ENCODE measurements at places on chromosomes 4 and X. TPM values are rescaled to one million over a fixed set of nuclear protein-coding genes. Genes with fewer than 3 reads are reported as not detected.

The KCND1 gene
- 0.19 TPM for total RNA-seq

The SSX2B gene
- total RNA-seq: not detected

The SLC16A2 gene
- 0.85 TPM for total RNA-seq

The MAGEA10 gene
- total RNA-seq: not detected

The FGFBP2 gene
- total RNA-seq: 16.4 TPM

The GYPB gene
- total RNA-seq: 4.6 TPM

The CT83 gene
- not detected for total RNA-seq

The STS gene
- 5.8 TPM for total RNA-seq

The SRPX2 gene
- total RNA-seq: 1.6 TPM

The ZNF674 gene
- 3.8 TPM for total RNA-seq

The ZDHHC15 gene
- total RNA-seq: 0.90 TPM

GRCh38 chr4:71545168-71545567 is 206.3 kb downstream of the SLC4A4 start:
- DNase-seq: no peak

- no peak for DNase-seq
Measured at GRCh38 chrX:151754047-151754429, 19.5 kb downstream of the CNGA2 start.

DNA sequence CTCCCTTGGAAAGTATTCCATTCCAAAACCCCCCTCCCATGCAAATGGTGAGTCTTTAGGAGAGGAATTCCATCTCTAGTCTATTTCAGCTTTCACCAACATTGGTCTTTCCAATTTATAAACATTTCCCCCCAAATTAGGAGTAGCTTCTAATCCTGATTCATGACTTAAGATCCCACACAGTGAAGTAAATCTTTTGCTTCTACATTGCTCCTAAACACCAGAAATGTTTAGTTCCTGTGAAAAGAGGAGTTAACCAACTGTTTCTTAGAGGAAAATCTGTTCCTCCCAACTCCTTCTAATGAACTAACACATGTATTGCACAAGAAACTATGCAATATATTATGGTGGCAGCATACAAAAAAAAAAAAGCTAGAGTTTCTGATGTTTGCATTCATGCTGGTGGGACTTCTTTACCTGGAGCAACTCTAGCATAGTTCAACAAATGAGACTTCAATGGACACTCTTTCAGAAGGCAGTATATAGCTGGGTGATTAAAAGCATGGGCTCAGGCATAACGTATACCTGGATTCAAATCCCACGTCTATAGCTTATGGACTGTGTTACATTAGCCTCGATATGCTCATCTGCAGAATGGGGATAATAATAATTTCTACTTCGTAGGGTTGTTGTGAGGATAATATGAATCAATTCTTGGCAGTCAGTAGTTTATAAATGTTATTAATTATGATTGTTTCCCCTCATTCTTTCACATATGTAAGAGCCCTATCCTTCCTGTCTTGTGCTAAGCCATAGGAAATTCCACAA is 131.6 kb upstream of the TMEM164 start:
- DNase-seq: no peak

- no peak for DNase-seq
Measured at GRCh38 chr4:138659812-138660316, 355.7 kb upstream of the NOCT start.

DNA sequence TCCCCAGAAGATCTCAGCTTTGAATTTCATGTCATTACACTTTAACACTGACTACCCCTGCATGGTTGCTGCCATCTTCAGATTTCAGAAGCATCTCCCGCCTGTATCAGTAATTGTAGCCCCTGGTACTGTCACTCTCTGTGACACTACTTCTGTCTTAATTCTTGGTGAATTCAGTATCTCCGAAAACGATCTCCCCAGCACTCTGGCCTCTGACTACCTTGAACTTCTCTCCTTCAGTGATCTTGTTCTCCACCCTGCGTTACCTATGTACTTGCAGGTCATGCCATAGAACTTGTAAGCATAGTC is 53.8 kb upstream of the ABCG2 start:
- DNase-seq: no peak

DNA sequence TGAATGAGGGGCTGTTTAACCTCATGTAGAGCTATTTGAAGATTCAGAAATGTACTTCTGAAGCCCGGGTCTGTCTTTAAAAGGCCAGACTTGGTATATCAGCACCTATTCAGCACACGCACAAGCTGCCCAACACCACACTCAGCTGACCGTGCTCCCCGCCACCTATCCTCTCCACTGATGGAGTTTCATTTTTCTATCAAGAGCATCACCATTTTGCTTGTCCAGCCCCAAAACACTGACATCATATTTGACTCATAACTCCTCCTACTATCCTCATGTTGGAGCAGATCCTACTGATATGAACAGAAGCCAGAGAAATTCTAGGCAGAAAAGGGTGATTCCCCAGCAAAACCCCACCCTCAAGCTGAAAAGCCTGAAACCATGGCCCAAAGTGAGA is 100.3 kb downstream of the SORBS2 start:
- no peak for DNase-seq

DNA sequence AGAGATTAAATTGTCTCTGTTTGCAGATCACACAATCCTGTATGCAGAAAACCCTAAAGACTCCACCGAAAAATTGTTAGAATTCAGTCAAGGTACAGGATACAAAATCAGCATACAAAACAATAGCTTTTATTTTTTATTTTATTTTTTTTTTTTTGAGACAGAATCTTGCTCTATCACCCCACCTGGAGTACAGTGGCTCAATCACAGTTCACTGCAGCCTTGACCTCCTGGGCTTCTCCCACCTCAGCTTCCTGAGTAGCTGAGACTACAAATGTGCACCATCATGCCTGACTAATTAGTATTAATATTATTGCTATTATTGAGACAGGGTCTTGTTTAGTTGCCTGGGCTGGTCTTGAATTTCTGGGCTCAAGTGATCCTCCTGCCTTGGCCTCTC is 8.9 kb upstream of the PLXNB3 start:
- DNase-seq: no peak

GRCh38 chr4:170940043-170940724 is 850.4 kb upstream of the AADAT start:
- no peak for DNase-seq

- DNase-seq: no peak
Measured at GRCh38 chr4:97984545-97985131, 158.6 kb downstream of the STPG2 start.

DNA sequence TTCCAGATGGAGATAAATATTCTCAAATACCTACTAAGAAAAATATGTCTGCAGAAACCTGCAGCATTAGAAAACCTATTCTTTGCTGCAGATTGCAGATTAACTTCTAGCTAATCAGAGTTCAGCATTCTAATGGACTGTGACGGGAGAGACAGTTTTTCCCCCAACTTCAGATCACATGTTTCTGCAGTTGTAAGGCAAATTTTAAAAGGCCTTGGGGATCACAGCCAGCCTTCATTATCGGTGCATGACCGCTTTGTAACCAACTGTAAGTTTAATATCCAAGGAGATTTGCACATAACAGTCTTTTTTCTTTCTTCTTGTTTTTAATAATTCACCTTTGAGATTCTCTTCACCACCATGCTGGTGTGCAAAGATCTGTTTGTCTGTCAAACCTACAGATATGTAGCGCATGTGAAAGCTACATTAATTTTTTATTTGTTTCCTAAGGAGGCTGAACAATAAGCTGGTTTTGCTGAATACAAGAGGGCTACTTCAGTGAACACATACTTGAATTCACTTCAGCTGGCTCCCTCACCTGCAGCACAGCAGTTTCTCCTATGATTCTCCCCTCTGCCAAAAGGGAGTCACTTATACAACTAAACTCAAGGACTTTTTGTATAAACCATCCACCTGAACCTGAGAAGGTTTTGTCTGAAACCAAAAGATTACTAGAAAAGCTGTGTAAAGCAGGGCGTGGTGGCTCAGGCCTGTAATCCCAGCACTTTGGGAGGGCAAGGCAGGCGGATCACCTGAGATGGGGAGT is 488.5 kb downstream of the RPA4 start:
- DNase-seq: no peak

DNA sequence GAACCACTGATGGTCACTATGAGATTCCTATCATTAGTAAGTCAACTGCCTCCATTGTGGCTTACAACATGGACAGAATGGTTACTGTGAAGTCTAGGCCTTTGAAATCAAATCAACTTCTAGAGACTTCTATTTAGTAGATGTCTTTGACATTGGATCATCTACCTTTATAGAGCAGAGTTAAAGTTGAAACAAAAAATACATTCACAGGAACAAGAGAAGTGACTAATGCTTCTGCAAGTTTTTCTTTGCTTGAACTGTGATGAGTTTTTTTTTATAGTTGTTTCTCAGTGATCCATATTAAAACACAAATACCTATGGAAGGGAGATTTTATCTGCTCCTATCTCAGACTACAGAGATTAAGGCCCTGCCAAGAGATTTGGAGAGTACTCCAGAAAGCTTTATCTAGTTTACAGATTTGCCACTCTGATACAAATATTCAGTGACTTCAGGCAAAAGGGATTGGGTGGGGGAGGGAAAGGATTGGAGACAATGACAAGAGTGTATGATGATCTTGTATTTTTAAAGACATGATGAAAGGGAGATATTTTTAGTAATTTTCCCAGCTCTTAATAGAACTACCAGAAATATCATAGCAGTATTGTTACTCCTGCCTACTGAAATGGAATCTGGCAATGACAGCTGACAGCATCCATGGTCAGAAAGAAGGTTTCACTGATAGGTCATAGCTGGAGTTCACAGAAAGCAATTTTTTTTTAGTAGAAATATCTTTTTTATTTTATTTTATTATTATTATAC is 16.0 kb upstream of the EPGN start:
- no peak for DNase-seq

- DNase-seq: no peak
Measured at GRCh38 chrX:151984328-151984727, 9.9 kb upstream of the GABRE start.

GRCh38 chr4:148914301-148914700 is 472.1 kb upstream of the NR3C2 start:
- DNase-seq: no peak

- no peak for DNase-seq
Measured at GRCh38 chr4:52051615-52052474, 741 bp downstream of the SPATA18 start.

DNA sequence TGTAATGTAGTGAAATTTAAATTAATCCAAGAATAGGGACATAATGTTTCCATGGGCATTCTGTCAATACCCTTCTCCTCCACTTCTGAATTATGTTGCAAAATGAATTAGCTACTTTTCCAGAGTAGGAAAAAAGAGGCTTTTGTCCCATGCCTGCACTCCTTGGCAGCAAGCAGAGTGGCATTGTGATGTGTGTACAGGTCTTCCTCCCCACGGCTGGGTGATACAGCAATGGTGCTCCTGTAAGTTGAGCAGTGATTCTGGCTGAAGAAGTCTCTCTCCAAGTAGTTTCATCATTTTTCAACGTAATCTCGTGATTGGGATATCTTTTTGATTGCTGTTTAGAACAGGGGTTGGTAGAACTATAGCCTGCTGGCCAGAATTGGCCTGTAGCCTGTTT is 59.9 kb downstream of the KIT start:
- no peak for DNase-seq

- DNase-seq: no peak
Measured at GRCh38 chr4:164748375-164748774, 5.6 kb upstream of the SMIM31 start.

DNA sequence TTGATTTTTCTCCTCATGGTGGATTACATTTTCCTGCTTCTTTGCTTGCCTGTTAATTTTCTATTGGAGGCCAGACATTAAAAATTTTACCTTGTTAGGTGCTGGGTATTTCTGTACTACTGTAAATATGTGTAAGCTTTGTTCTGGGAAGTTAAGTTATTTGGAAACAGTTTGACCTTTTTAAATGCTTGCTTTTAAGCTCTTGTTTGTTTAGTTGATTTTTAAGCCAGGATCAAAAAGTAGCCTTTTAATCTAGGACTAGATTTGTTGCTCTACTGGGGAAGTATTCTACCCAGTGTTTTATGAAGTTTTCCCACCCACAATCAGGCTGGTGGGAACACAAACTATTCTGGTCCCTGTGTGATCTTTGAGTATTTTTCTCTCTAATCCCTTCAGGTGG is 45.1 kb upstream of the OGT start:
- no peak for DNase-seq

DNA sequence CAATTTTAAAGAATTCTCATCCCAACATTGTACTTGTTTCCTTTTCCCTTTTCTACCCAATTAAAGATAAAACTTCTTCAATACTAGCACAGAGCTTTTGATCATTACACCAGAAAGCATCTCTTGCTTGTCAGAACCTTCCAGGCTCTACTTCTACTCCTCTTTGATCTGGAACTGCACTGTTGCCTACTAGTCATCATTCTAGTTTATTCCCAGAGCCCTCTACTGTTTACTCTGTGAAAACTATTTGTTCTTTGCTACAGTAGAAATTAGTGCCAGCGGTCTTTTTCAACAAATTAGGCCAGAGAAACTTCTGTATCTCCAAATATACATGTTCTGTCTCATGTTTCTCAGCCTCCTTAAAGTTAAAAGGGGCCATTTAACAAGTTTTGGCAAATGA is 46.8 kb upstream of the TMPRSS11F start:
- DNase-seq: no peak

GRCh38 chr4:105683038-105683437 is 25.5 kb downstream of the INTS12 start:
- DNase-seq: no peak

GRCh38 chr4:27881705-27882104 is 1021.1 kb downstream of the STIM2 start:
- no peak for DNase-seq

DNA sequence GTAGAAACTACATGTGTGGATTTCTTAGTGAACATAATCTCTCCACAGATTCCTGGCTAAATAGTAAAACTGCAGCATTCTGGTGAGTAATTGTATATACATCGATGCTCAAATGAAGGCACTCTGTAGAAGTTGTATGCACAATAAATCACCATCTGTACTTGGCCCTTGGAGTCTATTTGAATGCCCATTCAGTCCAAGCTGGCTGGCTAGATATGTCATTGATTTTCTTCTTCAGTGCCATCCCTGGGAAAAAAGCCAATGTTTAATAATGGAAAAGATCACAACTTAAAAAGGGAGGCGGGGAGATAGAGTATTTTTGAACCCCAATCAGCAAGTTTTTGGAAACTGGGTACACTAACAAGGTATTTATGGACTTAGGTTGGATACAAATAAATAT is 381.0 kb upstream of the TEX13C start:
- DNase-seq: no peak

- no peak for DNase-seq
Measured at GRCh38 chr4:104747635-104748034, 252.9 kb upstream of the CXXC4 start.

DNA sequence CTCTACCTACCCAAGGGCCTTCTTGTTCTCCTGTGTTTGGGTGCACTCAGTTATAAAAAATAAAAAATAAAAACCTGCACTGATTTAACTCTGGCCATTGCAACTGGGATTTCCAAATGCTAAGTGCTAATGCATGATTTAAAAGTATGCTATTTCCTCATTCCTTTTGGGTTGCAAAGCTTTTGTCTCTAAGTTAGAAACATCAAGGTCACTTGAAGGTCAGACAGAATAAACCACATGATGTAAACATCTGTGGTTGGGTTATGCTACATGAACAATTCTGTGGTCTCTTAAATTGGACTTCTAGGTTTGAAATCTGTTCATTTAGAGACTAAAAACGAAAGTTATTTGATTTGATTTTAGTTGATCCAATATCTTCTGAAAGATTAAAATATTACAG is 1547.4 kb upstream of the TENM3 start:
- no peak for DNase-seq
